Activated CD4-positive, alpha-beta T cell treated with anti-CD3 and anti-CD28 coated beads for 36 hours (primary cell): ENCODE measurements at places on chromosomes 6 and 20.

GRCh38 chr20:41619360-41620100, 1.4 kb upstream of the CHD6 start:
- no peak for DNase-seq
- H3K36me3 ChIP-seq = no peaks in the 10 kb centered on the region
- H3K4me3 ChIP-seq = peak overlapping the region; percentile 75
- no peaks in the 10 kb centered on the region for H3K27me3 ChIP-seq
- no peak overlapping the region for H3K27ac ChIP-seq
- peaks cover 31% of the 10 kb centered on the region for H3K4me1 ChIP-seq

- no peak for DNase-seq
- no peak overlapping the region for H3K4me3 ChIP-seq
- H3K36me3 ChIP-seq = peaks cover 7% of the 10 kb centered on the region
- no peak overlapping the region for H3K27ac ChIP-seq
- H3K4me1 ChIP-seq = peaks cover 19% of the 10 kb centered on the region
Measured at GRCh38 chr20:34075647-34076046, 36.4 kb downstream of the EIF2S2 start.

GRCh38 chr20:19968028-19968427, 49.1 kb upstream of the NAA20 start:
- H3K4me3 ChIP-seq = no peak overlapping the region
- no peaks in the 10 kb centered on the region for H3K36me3 ChIP-seq
- no peak overlapping the region for H3K27ac ChIP-seq
- no peak for DNase-seq
- H3K4me1 ChIP-seq = peaks cover 18% of the 10 kb centered on the region

GRCh38 chr20:55354720-55355119, 650.6 kb downstream of the CBLN4 start:
- DNase-seq = no peak
- H3K27me3 ChIP-seq = no peaks in the 10 kb centered on the region
- no peak overlapping the region for H3K27ac ChIP-seq
- no peaks in the 10 kb centered on the region for H3K36me3 ChIP-seq
- H3K4me1 ChIP-seq = no peaks in the 10 kb centered on the region
- no peak overlapping the region for H3K4me3 ChIP-seq
